ENCODE measurements at places on chromosomes 4 and X. TPM values are rescaled to one million over a fixed set of nuclear protein-coding genes. Genes with fewer than 3 reads are reported as not detected.

DNA sequence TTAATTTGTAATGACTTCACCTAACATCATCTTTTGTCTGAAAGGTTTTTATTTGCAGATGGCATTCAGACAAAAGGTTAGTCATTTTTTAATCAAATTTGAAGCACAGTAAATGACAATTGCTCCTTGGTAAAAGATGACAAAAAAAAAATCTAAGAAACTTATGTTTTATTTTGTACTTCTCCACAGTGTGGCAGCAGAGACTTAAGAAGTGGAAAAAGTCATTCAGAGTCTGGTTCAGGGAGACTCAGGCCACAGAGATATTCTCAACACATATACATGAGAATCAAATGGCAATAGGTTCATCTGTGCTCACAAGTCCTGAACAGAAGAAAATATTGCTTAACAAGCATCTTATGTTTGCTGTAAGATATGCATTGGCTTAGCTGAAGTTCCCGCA lies 436.2 kb downstream of the KCNIP4 start:
- peaks cover 3% of the 10 kb centered on the region for H3K27me3 ChIP-seq
- no peaks in the 10 kb centered on the region for H3K36me3 ChIP-seq
- H3K4me1 ChIP-seq = no peaks in the 10 kb centered on the region
- H3K4me3 ChIP-seq = no peak overlapping the region
- DNase-seq = peak; percentile 30

DNA sequence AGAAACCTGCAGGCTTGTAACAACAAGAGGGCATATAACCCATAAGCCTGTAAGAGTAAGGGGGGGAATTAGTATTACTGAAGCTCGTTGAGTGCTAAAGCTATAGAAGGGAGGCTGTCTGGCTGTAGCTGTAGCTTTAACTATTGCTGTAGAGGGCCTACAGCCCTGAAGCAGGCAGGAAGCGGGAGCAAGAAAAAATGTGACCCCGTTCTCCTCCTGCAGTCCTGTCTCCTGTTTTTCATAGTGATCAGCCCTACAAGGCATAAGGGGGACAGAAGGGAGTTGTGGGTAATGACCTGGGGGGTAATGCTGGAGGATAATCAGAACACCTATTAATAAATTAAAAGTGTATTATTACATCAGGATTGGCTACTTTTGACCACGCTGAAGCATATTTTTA lies 206.9 kb upstream of the MAB21L2 start:
- peaks cover 3% of the 10 kb centered on the region for H3K36me3 ChIP-seq
- H3K27me3 ChIP-seq = no peaks in the 10 kb centered on the region
- no peak overlapping the region for H3K27ac ChIP-seq
- H3K4me1 ChIP-seq = peaks cover 14% of the 10 kb centered on the region
- no peak overlapping the region for H3K4me3 ChIP-seq

- peak overlapping the region; percentile 89 for H3K4me3 ChIP-seq
- H3K4me1 ChIP-seq = peaks cover 16% of the 10 kb centered on the region
- no peaks in the 10 kb centered on the region for H3K27me3 ChIP-seq
Measured at GRCh38 chrX:129522184-129523078, 859 bp downstream of the SMARCA1 start.

GRCh38 chr4:91319556-91320268 lies 984.1 kb upstream of the GRID2 start:
- H3K4me1 ChIP-seq = no peaks in the 10 kb centered on the region
- DNase-seq = no peak
- H3K4me3 ChIP-seq = no peak overlapping the region
- no peaks in the 10 kb centered on the region for H3K27me3 ChIP-seq
- H3K27ac ChIP-seq = no peak overlapping the region
- no peaks in the 10 kb centered on the region for H3K36me3 ChIP-seq

GRCh38 chr4:121114756-121115155 lies 42.4 kb upstream of the NDNF start:
- peaks cover 4% of the 10 kb centered on the region for H3K27me3 ChIP-seq
- no peaks in the 10 kb centered on the region for H3K4me1 ChIP-seq
- DNase-seq = no peak

DNA sequence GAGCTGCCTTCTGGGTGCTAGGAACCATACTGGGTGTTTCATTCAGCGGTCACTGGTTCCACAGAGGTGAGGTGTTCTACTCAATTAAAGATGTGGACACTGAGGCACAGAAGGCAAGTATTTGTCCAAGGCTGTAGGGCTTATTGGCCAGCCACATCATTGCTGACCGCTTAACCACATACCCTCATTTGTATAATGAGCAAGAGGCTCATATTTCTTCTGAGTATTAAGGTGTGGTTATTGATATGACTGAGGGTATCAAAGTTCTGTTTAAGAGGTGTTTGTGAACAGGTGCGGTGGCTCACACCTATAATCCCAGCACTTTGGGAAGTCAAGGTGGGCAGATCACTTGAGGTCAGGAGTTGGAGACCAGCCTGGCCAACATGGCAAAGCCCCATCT lies 14.3 kb downstream of the RNF4 start:
- H3K36me3 ChIP-seq = no peaks in the 10 kb centered on the region
- H3K4me1 ChIP-seq = peaks cover 67% of the 10 kb centered on the region
- H3K4me3 ChIP-seq = no peak overlapping the region

DNA sequence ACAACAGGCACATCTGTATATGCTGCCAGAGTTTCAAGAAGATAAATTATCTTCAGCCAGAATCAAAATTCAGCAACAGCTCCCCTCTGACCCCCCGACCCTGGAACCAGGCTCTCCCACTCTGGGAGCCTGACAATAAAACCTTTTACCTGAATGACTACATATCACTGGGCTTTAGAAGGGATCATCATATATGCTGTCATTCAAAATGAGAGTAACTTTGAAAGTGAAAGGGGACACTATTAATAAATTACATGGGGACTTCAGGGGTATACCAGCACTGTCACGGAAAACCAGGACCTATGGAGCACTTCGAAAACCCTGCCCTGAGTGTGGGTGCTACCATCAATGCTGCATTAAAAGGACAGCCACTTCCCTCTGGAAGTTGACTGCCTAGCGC lies 26.2 kb downstream of the TSPAN5 start:
- peaks cover 33% of the 10 kb centered on the region for H3K36me3 ChIP-seq
- H3K27ac ChIP-seq = peak overlapping the region; percentile 58
- peaks cover 63% of the 10 kb centered on the region for H3K4me1 ChIP-seq
- H3K4me3 ChIP-seq = no peak overlapping the region
- no peaks in the 10 kb centered on the region for H3K27me3 ChIP-seq

- DNase-seq = no peak
- no peaks in the 10 kb centered on the region for H3K36me3 ChIP-seq
- no peak overlapping the region for H3K4me3 ChIP-seq
Measured at GRCh38 chr4:37169956-37170355, 74.6 kb upstream of the NWD2 start.

DNA sequence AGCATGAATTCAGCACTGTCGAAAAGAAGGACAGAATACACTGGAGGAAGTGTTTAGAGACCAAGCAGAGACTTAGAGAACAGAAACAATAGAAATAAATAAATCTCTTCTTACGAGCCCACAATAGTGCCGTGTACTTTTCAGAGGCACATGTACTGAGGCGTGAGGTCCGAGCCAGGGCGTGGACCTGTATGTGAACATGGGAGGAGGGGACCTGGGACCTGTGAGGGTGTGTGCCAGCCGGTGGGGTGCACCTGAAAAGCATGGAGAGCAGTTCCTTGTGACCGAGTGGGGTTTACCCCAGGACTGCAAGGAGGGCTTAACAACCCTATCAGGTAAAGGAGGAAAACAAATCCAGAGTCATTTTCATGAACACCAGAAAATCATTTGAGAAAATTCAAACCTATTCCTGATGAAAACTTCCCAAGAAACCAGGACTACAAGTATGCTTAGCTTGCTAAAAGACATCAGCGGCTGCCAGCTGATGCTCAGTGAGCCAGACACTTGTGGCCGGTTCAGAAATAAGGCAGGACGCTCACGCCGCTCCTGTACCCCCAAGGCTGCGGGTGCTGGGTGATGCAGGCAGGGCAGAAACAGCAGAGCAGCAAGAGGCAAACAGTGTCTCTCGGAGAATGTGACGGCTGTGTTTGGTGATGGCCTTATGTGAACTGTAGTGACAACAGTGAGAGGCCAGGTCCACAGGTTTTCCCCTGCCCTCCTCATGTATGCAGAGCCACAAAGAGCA lies 37.1 kb downstream of the NELFA start:
- H3K27ac ChIP-seq = no peak overlapping the region
- H3K27me3 ChIP-seq = peaks cover 7% of the 10 kb centered on the region
- peaks cover 23% of the 10 kb centered on the region for H3K36me3 ChIP-seq
- no peaks in the 10 kb centered on the region for H3K4me1 ChIP-seq
- DNase-seq = no peak
- no peak overlapping the region for H3K4me3 ChIP-seq

DNA sequence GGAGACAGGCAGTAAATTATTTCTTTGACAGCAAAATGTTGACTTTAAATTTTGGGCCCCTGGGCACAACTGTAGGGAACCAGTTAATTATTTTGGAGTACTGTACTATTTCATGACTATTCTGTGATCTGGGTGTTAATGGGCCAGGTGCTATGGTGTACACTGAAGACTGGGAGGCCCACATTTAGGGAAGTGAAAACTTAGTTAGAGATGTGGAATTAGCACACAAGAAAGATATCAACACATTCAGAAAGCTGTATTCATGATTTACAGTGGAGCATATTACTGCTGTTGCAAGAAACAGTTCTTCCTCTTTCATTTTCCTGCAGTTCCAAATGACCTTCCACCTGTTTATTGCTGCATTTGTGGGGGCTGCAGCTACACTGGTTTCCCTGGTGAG lies 12.4 kb downstream of the PLP1 start:
- H3K27ac ChIP-seq = no peak overlapping the region
- H3K36me3 ChIP-seq = no peaks in the 10 kb centered on the region
- DNase-seq = no peak
- peaks cover 38% of the 10 kb centered on the region for H3K4me1 ChIP-seq
- H3K27me3 ChIP-seq = no peaks in the 10 kb centered on the region

The STATH gene
- not detected for total RNA-seq

The DCAF12L2 gene
- not detected for total RNA-seq

The NHSL2 gene
- total RNA-seq = 0.87 TPM

The INPP4B gene
- 45.1 TPM for total RNA-seq

The SLC4A4 gene
- total RNA-seq = 29.8 TPM

Measured in HFFc6 (cell line).